Hematopoietic multipotent progenitor cell treated with erythropoietin and hydrocortisone succinate and interleukin-3 and kit ligand, for 8 days (in vitro differentiated cells): ENCODE measurements at places on chromosomes 6 and 20.

GRCh38 chr6:42963855-42964605 lies 3.5 kb downstream of the GNMT start:
- peak; percentile 71 for DNase-seq

GRCh38 chr6:6842291-6842690 lies 253.8 kb downstream of the LY86 start:
- DNase-seq = no peak

DNA sequence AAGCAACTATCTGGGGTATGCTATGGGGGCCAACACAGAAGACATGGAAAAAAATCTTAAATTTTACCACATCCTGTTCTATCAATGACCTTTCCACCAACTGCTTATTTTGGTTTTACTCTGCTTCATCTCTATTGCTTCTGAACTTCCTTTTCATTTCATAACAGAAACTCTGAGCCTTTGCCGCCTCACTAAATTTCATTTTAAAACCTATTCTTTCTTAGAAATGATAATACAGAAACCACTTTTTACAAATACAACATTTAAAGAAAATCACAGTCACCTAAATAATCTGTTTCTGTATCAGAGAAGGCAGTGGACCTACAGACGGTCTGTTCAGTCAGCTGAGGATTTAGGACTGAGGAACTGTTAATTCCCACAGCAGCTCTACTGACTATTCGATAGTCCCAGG lies 117.5 kb downstream of the KCNQ5 start:
- DNase-seq = no peak

- DNase-seq = peak; percentile 45
These were observed 15.2 kb downstream of the CTCFL start for GRCh38 chr20:57509665-57510237.

GRCh38 chr20:4691753-4692152 lies 30.0 kb upstream of the PRND start:
- no peak for DNase-seq

DNA sequence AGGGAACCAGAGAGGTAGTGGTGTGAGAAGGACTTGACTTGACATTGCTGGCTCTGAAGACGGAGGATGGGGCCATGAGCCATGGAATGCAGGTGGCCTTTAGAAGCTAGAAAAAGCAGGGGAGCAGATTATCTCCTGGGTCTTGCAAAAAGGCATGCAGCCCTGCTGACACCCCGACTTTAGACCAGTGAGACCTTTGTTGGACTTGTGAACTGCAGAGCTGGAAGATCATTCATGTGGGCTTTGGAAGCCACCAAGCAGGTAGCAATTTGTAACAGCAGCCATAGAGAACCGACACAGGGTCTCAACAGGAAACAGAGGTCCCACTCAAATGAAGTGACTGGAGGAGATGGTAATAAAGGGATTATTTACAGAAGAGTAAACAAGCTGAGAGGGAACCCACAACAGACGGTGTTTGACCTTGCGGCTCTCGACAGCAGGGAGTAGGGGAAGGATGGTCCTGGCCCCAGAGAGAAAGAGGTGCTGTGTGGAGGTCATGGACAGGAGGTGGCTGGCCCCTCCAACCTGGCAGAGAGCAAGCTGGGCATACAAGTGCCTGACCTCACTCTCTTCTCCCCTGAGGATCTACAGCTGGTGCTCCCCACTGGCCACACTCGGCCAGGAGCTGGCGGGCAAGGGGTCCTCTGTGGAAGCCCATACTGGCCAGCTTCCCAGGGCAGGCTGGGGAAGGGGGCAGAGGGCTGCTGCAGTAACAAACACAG lies 43.9 kb downstream of the SLC22A23 start:
- DNase-seq = no peak

- DNase-seq = no peak
These were observed 135.8 kb downstream of the PXDC1 start for GRCh38 chr6:3615391-3616380.

- DNase-seq = no peak
These were observed 4.3 kb downstream of the PFDN4 start for GRCh38 chr20:54212226-54212625.

GRCh38 chr6:14932485-14933182 lies 313.2 kb upstream of the JARID2 start:
- DNase-seq = peak; percentile 74

GRCh38 chr6:163839296-163839695 lies 424.8 kb downstream of the QKI start:
- no peak for DNase-seq

GRCh38 chr6:125544819-125545218 lies 204.6 kb upstream of the HEY2 start:
- DNase-seq = no peak

- peak; percentile 50 for DNase-seq
These were observed 55.9 kb downstream of the ANKEF1 start for GRCh38 chr20:10090588-10091166.

- peak; percentile 33 for DNase-seq
These were observed 1.3 kb downstream of the BPIFA2 start for GRCh38 chr20:33169176-33169794.

DNA sequence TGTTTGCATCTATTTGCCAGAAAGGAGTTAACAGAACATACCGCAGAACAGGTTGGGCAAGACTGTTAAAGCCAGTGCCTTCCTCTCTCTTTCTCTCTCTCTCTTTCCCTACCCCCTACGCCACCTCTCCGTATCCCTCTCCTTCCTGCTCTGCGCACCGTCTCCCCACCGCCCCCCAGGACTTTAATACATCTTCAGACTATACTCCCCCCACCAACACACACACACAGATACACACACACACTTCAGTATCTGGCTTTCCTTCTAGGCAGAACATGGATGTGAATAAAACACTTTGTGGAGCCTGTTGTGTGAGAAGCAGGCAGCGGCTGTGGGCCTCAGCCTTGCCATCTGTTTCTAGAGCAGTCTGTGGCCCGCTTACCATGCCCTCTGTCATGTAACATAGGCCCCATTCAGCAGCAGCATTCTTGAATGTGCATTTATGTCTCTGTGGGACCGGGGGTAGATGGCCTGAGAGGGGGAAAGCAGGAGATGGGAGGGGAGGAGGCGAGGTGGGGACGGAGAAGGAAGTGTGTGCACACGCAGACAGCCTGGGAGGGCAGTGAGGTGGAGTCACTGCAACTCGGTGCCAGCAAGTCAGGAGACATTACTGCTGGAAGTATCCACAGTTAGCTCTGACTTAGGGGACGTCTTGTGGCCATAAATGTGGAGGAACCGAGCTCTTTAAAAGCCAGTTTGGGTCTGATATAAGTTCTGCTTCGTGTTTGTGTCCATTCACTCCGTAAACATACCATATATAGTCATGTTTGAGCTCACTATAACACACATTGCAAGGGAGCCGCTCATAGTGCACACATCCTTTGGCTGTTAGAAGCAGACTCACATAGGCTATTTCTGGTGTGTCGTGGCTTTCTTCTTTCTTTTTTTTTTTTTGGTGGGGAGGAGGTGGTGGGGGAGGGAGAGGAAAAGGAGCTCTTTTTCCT lies 38.4 kb downstream of the RREB1 start:
- peak; percentile 87 for DNase-seq

DNA sequence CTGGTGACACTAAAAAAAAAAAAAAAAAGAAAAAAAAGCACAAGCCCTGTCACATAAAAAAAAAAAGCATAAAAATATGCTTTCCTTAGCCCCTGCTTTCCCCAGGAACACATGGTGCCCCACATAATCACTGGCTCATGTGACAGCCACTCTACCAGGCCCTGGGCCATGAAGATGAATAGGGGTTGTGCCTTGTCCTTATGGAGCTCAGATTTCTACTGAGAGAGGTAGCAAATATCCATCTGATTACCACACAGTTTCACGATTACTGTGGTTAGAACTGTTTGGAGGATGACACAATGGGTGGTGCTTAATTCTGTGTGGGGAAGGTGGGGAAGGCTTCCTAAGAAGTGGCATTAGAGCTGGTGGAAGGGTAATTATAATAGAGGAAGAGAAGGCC lies 9.3 kb downstream of the RAET1E start:
- DNase-seq = no peak

- no peak for DNase-seq
These were observed 3.7 kb upstream of the NEDD9 start for GRCh38 chr6:11236076-11236750.

- DNase-seq = peak; percentile 35
These were observed 210.9 kb upstream of the HDDC2 start for GRCh38 chr6:125512621-125513020.

GRCh38 chr20:4681401-4681800 lies 40.3 kb upstream of the PRND start:
- no peak for DNase-seq

DNA sequence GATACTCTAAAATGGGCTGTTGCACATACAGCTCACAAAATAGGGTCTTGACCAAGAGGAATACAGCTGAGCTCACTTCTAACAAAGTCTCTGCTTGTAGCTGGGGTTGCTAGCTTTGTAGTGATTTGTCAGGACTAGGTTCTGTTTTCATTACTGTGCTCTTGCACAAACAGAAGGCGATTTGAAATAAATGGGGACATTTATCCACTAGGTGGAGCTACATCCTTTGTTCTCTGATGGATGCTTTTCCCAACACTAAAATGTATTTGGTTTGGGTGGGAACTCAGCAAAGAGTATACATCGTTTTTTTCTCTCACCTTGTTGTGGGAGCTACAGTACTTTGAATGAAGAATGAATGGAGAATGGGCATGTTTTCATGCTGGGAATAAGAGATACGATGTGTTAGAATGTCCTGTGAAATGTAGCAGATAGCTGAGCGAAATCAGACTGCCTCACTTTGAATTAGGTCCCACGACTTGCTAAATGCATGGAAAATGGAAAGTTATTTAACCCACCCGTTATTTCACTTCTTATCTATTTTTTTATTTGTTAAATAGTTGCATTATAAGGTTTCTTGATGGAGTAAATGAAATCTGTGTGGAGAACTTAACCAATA lies 494.7 kb upstream of the MAP3K7 start:
- peak; percentile 38 for DNase-seq

- DNase-seq = no peak
These were observed 176.4 kb upstream of the BMP2 start for GRCh38 chr20:6590891-6591637.

GRCh38 chr6:108874470-108875160 lies 26.4 kb downstream of the ARMC2 start:
- no peak for DNase-seq

DNA sequence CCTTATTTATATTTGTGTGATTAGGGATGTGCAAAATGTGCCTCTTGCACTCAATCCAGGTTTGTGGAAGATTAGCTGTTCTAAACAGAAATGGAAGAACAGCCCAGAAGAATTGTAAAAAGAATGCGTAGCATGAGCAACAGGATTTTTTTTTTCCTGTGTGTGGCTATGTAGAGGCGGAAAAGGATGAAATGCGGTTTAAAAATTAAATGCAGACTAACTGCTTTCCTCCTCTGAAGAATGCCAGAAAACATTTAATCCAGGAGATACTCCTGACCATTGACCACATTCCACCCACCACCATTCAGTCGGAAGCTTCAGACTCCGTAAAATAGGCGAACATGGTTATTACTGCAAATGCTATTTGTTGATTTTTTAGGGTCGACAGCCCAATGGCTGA lies 83.4 kb downstream of the BMP6 start:
- no peak for DNase-seq

- no peak for DNase-seq
These were observed 80.7 kb upstream of the MAFB start for GRCh38 chr20:40769677-40770285.

DNA sequence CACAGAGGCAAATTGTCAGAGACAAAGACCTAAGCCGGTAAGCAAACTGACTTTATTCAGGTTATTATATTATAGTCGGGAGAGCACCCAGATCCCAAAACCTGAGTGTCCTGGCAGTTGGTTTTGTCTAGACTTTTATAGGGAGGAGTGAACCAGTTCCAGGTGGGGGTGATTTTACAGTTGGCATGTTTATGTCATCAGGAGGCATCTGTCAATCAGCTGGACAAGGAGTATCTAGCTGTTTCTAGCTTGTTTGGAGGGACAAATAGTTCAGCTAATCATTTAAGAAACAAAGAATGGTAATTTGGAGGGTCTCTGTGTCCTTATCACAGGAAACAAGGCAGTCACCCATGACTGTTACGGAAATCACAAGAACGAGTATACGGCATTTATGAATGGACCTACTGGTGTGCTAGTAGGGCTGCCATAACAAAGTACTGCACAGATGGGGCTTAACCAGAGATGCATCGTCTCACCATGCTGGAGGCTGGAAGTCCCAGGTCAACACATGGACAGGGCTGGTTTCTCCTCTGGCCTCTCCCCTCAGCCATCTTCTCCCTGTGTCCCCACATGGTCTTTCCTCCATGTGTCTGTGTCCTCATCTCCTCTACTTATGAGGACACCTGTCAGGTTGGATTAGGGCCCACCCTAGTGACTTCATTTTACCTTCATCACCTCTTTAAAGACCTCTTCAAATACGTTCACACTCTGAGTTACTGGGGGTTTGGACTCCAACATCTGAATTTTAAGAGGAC lies 122.7 kb downstream of the LY86 start:
- peak; percentile 83 for DNase-seq

GRCh38 chr6:135675862-135676261 lies 175.6 kb upstream of the PDE7B start:
- DNase-seq = peak; percentile 68

DNA sequence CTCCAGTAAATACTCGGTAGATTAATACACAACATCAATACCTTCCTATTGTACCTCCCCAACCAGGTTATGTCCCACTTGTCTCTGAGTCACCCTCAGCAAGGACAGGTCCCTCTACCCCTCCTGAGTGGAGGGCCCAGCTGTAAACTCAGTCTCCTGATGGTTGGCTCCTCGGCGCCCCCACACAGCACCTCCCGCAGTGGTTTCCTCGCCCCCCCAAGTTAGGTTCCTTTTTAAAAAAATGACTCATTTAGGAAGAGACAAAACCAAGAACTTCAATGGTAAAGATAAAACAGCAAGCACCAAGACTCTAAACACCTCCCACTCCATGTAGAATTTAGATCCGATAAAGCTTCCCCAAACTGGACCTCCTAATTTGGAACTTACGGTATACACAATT lies 83.5 kb downstream of the TRERF1 start:
- no peak for DNase-seq

DNA sequence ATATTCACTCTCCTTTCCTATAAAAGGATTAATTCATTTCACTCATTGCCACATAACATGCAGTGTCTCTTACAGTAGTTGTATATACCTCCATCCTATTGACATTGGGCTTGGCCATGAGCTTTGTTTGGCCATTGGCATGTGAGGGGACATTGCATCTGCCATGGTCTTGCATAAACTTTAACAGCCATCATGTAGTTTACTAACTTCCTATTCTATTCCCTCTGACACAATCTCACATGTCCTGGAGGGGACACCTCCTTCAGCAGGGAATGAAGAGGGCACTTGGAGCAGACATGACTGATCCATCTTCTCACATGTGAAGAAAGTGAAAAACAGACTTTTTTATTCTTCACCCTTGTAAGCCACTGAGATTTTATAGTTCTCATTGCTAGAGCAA lies 115.5 kb upstream of the MARCKS start:
- no peak for DNase-seq

GRCh38 chr20:60136645-60137401 lies 178.6 kb downstream of the CDH26 start:
- DNase-seq = no peak
